ENCODE measurements at places on chromosomes 2 and 18.

DNA sequence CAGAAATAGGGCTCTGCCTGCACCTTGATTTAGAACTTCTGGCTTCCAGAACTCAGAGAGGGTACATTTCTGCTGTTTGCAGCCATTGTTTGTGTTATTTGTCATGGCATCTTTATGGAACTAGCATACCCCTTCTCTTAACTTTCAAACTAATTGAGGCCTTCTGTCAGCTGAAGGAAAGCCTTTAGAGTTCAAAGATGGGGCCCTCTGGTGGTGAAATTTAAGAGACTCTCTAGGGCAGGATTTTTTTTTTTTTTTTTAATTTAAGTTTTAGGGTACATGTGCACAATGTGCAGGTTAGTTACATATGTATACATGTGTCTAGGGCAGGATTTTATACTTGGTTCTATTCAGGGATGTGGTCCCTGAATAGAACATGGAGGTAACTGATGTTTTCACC, 260.6 kb upstream of the LINC00305 start:
- DNase-seq, result no peak

DNA sequence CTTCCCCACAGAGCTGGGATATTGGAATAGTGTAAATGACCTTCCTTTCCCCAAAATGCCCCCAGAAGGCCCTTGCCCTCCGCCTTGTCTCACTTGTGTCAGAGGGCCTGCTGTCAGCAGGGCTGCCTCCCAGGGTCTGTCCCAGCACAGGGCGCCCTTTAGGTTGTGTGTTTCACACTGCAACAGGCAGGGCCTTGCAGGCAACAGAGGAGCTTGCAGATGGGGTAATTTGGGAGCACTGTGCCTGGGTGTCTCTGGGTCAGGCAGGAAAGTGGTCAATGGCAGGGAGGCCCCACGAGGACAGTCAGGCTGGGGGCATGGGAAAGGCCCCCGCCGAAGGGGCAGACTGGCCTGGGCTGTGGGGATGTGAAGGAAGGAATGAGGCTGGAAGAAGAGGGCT, 130.7 kb downstream of the ASB1 start:
- DNase-seq, result no peak

DNA sequence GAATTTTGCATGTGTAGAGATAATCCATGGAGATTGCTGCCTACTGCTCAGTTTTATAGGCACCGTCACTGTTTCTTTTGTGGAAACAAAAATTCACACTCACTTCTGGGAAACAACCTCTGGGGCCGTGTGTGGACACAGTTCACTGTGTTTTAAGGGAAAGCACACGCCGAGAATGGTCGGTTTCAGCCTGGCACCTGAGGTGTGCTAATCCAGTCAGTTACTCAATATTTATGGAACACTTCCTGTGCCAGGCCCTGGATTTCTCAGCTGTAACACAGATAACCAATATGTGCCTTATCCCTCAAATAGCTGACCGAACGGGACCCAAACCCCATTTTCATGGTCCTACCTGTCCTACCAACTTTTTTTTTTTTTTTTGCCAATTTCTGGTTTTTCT, 179.6 kb downstream of the MGAT5 start:
- DNase-seq, result no peak

- no peak for DNase-seq
Observed at GRCh38 chr2:36432479-36432878, 76.9 kb downstream of the CRIM1 start.

DNA sequence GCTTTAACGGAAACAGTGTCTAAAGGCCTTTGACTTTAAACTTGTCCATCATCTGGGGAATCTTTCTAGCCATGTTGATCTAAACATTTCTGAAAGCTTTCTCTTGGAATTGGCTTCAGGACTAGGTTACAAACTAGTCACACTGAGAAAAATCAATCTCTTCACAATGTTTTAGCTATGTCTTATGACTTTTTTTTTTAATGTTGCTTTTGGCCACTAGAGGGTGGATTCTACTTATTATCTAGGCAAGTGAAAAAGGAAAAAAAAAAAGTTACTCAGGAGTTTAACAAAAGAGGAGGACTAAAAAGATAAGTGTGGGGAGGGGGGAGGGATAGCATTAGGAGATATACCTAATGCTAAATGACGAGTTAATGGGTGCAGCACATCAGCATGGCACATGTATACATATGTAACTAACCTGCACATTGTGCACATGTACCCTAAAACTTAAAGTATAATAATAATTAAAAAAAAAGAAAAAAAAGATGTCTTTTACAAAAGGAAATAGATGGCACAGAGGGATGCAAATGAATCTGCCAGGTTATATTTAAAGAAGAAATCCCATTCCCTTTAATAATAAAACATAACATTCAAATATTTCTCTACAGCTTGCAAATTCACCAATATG, 160.4 kb upstream of the PID1 start:
- DNase-seq, result no peak

- DNase-seq, result no peak
Observed at GRCh38 chr2:197596766-197597165, 78.6 kb downstream of the RFTN2 start.

DNA sequence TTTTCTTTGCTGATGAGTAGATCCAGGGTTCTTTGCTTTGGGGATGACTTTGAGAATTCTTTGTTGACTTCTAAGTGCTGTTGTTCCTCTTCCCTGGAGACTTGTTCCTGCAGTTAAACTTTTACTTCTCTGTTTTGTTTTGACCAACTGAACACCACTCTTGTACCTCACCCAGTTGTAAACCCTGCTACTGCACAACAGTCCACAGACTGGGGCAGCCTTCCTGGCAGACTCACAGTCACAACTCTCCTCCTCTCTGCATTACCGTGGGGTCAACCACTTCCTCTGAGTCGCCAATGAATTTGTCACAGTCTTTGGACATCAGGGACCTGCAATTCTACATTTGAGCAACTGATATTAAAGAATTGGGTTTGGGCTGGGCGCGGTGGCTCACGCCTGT, 3.8 kb upstream of the SLC8A1 start:
- no peak for DNase-seq

DNA sequence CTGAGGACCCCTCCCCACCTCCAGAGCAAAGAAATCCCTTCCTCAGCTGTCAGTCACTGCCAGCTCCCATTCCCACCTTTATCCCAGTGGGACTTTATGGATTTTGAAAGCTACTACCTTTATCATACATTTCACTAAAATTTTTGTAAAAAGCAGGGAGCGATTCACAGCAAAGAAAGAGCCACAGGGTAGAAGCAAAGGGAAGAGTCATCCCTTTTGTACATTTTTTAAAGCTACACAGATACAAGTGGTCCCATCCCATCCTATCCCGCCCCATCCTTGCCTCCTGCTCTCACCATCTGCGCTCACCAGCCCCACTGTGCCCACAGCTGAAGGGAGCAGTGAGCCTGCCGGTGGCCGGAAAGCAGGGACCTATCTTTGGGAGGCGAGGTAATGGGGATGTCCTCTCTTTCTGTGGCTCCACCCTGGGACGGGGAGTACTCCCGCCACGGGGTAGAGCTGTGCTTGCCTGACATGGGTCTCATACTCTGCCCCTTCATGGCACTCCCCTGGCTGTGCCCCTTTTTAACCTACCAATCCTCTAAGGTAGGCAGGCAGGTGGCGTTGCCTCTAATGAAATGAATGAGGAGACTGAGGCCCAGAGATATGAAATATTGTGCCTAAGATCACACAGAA, 13.2 kb downstream of the SH2D6 start:
- no peak for DNase-seq

GRCh38 chr2:20025065-20025786, 12.8 kb upstream of the MATN3 start:
- no peak for DNase-seq

DNA sequence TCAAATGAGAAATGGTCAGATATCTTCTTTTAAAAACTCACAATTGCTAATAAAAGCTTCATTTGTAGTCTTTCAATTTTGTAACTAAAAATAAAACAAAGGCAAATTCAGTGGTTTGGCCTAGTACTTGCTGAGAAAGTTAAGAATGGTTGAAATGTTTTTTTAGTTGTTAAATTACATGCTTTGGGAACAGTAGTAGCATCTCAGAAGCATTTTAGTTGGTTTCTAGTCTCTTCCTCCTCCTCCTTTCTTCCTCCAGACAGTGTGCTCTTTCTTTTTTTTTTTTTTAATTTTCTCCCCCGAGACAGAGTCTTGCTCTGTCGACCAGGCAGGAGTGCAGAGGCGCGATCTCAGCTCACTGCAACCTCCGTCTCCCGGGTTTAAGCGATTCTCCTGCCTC, 9.8 kb downstream of the TRAK2 start:
- DNase-seq, result no peak

- no peak for DNase-seq
Observed at GRCh38 chr2:240356700-240357640, 78.5 kb upstream of the GPC1 start.

GRCh38 chr2:169345486-169346437, 16.6 kb downstream of the LRP2 start:
- no peak for DNase-seq

GRCh38 chr18:26777351-26778053, 88.0 kb downstream of the AQP4 start:
- DNase-seq, result no peak

DNA sequence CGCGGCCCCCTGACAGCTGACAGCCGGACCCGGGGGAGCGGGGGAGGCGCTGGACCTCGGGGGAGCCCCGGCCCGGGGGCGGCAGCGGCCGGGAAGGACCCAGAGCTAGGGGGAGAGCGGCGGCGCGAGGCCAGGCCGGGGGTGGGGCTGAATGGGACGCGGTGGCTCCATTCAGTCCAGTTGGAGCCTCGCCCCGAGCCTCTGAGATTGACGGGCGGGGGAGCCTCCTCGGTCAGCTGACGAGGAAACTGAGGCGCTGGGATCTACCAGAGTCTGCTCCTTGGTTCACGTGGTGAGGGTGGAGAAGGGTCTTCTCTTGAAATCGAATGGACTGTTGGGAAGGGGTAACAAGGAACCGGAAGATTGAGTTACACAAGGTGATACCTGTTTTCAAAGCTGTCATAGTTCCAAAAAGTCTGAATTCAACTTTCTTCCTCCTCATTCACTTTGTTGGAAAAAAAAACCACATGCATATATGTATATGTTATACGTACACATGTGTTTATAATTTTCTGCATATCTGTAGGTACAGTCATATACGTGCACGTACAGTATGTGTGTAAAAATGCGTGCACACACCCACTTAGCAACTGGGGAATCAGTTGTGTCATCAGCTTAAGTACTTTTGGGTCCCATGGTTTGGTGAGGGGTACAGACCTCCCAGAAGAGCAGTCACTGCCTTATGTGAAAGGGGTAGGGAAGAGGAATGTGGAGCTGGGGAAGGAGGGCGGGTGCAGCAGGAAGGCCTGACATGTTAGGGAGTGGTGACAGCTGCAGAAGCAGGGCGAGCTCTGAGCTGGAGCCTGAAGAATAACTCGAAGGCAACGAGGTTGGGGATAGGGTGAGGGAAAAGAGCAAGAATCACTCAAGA, 628 bp downstream of the PPP1R7 start:
- DNase-seq, result no peak

DNA sequence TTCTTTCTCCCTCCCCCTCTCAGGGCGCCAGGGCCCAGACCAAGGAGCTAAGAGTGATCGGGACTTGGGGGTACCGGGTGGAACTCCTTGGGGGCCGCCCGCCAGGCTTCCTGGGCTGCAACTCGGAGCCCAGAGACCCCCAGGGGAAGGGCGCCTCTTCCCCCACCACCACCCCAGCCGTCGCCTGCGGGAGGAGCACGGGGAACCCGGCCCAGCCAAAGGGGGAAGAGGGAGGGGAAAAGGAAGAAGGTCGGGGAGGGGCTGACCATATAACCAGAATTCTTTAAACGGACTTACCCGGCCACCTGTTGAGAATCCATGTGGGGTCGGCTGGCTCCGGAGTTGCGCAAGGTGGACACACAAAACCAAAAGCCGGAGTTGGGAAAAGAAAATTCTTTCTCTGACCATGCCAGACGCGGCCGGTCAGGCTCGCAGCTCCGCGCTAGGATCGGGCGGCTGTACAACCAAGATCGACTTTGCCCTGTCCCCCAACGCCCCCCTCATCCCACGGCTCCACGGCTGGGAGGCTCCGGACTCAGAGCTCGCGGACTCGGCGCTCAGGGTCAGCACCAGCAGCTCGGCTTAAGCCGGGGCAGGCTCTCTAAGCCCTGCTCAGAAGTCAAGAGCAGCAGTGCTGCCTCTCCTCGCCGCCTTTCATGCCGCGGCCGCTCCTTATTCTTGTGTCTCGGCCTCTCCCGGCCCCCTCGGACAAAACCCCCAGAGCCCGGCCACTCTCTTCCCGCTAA, 6.3 kb upstream of the SIX3 start:
- DNase-seq, result no peak

DNA sequence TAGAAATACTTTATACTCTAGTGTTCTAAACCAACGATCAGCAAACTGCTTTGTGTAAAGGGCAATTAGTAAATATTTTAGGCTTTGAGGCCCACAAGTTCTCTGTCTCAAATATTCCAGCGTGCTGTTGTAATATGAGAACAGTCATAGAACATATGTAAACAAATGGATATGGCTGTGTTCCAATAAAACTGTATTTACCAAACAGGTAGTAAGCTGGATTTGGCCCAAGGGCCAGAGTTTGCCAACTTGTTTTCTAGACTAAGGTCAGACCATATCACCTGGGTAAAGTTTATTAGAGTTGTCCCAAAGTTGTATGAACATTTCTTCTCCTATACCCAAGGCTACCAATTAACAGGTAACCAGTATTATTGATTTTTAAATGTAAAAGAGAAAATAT, 303.2 kb upstream of the MC4R start:
- DNase-seq, result no peak

GRCh38 chr2:27645197-27645596, 16.3 kb downstream of the GPN1 start:
- DNase-seq, result no peak

GRCh38 chr2:69310111-69311023, 76.7 kb downstream of the GFPT1 start:
- no peak for DNase-seq

- no peak for DNase-seq
Observed at GRCh38 chr2:106537791-106538191, 50.6 kb downstream of the CD8B2 start.

DNA sequence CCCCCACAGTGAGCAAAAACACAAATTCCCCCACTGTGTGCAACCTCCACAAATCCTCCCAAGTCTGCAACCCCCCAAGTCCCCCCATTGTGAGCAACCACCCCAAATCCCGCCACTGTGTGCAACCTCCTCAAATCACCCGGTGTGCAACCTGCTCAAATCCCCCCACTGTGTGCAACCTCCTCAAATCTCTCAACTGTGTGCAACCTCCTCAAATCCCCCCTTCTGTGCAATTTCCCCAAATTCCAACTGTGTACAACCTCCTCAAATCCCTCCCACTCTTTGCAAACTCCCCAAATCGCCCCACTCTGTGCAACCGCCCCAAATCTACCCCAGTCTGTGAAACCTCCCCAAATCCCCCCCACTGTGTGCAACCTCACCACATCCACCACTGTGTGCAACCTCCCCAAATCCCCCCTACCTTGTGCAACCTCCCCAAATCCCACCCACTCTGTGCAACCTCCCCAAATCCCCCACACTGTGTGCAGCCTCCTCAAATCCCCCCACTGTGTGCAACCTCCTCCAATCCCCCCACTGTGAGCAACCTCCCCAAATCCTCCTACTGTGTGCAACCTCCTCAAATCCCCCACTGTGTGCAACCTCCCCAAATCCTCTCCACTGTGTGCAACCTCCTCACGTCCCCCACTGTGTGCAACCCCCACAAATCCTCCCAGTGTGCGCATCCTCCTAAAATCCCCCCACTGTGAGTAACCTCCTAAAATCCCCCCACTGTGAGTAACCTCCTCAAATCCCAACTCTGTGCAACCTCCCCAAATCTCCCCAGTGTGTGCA, 115.2 kb downstream of the TPO start:
- no peak for DNase-seq

GRCh38 chr2:41705634-41706033, 342.2 kb upstream of the PKDCC start:
- no peak for DNase-seq

Measured in stimulated activated CD4-positive, alpha-beta T cell treated with anti-CD3 and anti-CD28 coated beads, Interleukin-4, amount 100 ng/mL, for 4 hours (primary cell).